ENCODE measurements at places on chromosomes 6 and 20.
A peak's percentile ranks its signal among the peaks of the same experiment; 100 is the strongest.

DNA sequence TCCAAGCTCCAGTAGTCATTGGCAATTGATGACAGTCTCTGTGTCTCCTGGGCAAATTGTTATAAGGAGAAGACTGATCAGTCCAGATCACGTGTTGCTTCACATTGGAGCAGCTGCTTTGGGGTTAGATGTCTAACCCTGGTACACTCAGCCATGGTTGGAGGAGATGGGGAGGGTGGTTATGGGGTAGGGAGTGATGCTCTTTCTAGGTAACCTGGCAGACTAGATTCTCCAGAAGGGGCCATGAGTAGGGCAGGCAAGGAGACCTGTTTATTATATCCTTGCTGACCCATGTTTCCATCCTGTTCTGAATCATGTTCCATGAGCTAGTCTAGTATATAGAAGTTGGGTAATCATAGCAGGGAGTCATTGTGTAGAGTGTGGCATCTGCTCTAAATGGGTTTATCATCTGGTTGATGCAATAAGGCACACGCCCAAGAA, 50.8 kb upstream of the BACH2 start:
- DNase-seq, result no peak

- peak; percentile 53 for DNase-seq
Measured at GRCh38 chr6:4647414-4648365, 128.5 kb upstream of the CDYL start.

GRCh38 chr6:3607171-3607570, 144.3 kb downstream of the PXDC1 start:
- no peak for DNase-seq

DNA sequence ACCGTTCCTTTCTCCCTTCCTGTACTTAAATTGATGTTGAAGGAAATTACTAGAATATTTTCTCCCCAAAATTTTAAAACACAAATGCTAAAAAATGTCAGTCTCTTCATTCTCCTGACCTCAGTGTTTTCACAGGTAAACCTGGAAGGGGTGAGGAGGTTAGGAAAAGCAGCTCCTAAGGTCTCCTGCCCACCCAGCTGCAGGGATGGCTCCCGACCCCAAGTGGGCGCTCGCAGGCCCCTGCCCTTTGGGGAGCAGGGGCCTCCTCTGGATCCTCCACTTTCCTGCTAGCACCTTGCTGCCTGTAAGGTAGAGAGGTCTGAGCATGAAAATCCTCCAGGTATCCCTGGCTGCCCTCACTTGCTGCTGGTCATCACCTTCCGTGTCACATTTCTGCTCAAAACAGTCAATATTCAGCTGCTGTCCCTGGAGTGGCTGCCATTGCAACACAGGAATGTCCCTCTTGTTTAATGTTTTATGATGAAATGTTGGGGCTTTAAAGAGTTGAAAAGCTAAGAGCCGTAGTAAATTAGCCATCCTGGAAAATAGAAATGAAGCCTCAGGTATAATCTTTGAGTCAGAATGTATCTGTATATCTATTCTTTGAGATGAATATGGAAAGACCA, 10.9 kb upstream of the HSP90AB1 start:
- no peak for DNase-seq

DNA sequence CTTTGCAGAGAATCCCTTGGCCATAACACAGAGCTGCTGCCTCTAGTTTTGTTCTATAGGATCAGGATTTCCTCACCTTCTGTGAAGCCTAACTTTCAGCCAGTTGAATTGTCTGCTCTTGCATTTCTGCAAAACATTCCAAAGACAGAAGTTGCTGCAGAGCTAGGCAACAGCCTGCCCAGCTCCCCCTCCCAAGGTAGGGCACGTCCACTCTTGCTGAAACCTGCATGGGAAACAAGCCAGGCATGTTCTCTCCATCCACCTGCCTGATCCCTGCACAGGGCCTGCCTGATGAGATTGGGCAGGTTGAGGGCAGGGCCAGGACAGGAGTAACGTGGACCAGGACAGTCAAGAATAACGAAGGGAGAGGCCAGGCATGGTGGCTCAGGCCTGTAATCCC, 58.9 kb upstream of the NAA20 start:
- DNase-seq, result no peak

- DNase-seq, result no peak
Measured at GRCh38 chr6:140844167-140844566, 1288.6 kb upstream of the GJE1 start.

DNA sequence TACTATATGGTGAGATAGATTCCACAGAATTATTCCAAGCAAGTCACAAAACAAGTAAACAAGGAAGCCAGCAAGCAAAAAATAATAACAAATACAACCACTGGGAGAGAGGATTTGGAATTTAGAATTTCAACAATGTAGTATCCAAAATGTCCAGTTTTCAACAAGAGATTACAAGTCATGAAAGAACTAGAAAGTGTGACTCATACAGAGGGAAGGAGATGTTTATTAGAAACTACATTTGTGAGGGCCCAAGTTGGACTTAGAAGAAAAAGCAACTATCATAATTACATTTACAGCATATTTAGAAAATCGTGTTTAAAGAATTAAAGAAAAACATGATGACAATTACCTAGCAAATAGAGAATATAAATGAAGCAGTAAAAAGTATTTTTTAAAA, 494.6 kb upstream of the ID4 start:
- DNase-seq, result no peak

- no peak for DNase-seq
Measured at GRCh38 chr20:13571662-13572061, 67.1 kb downstream of the TASP1 start.

DNA sequence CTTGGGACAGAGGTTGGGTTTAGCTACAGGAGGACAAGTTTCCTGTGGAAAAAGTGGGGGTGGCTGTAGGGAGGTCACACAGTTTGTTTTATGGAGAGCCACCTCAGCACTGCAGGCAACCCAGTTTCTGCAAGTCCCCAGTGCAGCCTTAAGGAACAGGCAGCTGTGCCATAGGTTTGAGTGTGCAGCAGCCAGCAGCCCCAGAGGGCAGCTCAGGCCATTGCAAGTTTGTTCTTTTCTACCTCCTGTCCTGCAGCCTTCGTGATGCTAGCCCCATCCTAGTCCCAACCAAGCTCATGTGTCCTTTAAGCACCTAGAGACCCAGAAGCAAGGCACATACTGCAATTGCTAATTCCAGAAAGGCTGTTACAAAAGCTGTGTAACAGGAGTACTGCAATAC, 58.8 kb downstream of the ZBTB9 start:
- DNase-seq, result no peak

GRCh38 chr20:37327748-37328147, 18.2 kb upstream of the SRC start:
- DNase-seq, result no peak

DNA sequence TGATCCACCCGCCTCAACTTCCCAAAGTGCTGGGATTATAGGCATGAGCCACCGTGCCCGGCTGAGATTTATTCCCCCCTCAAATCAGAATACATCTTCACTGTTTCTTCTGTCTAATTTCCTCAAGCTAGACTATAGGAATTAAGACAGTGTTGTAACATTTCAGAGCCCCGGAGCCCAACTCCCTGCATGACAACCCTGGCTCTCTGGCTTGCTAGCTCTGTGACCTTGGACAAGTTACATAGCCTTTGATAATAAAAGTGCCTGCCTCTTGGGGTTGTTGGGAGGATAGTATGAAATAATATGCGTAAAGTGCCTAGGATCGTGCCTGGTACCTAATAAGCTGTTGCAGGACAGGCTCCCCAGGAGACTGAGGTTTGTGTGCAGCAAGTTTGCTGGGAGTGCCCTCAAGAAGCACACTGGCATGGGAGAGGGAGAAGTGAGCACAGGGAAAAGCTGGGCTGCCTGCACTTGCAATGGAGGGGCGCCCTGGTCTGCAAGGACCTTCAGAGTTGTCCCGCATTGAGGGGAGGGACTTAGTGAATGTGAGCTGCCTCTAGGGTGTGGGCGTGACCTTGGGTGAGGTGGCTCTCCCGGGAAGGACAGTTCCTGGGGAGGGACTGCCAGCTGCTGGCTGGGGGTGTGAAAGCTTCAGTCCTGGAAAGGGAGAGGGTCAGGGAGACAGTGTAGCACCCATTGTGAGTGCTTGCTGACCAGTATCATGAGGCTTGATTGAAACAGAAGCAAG, 43.4 kb downstream of the TAF8 start:
- no peak for DNase-seq

All from dorsolateral prefrontal cortex (tissue), 122 donors.